ENCODE measurements at places on chromosomes 6 and 20.
A peak's percentile ranks its signal among the peaks of the same experiment; 100 is the strongest.

DNA sequence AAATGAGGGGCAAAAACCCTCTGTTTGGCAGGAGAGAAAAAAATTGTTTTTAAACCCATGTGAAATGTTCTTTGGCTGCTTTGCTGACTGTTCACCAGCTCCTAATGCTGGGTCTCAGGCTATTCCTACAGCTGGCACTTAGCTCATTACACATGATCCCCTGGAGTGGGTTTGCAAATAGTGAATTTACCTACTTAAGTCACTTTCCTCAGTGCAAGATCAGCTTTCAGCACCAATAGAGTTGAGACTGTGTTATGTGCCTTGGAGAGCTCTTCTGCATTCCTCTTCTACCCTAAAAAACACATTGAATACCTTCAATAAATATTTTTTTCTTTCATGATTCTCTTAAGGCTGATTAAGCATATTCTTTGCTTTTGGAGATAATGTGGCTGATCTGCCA, 58.4 kb upstream of the PRDM1 start:
- no peak for DNase-seq

- no peak for DNase-seq
These were observed 46.7 kb downstream of the MAP1LC3A start for GRCh38 chr20:34604980-34605788.

DNA sequence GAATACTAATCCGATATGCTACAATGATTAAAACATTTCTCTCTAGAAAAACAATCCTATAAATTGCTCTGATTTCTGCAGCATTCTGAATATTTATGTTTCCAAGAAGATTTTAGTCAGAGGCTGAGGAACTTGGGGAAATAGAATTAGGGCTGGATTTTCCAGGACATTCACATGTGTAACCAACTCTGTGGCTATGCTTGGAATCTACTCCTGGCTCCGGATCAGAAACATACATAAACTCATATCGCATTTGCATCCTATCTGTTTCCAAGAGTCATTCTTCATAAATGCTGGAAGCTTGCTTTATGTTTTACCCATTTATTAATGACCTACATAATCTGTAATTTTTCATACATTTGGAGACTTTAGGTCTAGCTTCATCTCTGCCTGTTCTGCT, 459.9 kb upstream of the MARCKS start:
- DNase-seq = no peak

DNA sequence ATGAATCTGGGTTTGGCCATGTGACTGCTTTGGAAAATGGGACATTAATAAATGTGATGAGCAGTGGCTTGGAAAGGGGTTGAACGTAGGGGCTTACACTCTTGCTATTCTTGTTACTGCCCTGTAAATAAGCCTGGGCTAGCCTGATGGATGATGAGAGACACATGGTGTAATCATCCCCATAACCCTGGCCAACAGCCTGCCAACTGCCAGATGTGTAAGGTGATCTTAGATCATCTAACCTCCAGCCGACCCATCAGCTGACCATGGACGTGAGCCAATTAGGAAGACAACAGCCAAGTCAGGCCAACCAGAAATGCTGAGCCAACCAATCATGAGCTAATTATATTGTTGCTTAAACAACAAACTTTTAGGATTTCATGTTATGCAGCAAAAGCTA, 25.2 kb downstream of the FBXO30 start:
- no peak for DNase-seq

GRCh38 chr6:51717477-51717876, 369.9 kb downstream of the PKHD1 start:
- DNase-seq = no peak

- no peak for DNase-seq
These were observed 151.7 kb downstream of the TMEM200A start for GRCh38 chr6:130517444-130517931.

DNA sequence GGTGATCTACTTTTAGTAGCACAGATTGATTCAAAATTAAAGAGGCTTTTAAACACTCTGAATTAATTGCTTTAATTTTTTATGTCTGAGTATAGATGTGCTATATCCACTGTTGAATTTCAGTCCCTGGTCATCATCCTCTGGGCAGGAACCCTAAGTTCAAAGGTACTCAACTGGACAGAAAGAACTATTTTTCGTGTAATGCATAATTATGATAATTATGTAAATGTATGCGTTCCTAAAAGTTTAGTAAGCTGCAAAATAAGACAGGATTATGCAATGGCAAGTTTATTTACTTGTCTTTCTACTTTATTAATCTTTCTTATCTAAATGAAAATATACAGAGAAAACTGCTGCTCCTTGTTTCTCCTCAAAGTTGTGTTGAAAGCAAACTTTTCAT, 690.1 kb upstream of the MAN1A1 start:
- DNase-seq = no peak

DNA sequence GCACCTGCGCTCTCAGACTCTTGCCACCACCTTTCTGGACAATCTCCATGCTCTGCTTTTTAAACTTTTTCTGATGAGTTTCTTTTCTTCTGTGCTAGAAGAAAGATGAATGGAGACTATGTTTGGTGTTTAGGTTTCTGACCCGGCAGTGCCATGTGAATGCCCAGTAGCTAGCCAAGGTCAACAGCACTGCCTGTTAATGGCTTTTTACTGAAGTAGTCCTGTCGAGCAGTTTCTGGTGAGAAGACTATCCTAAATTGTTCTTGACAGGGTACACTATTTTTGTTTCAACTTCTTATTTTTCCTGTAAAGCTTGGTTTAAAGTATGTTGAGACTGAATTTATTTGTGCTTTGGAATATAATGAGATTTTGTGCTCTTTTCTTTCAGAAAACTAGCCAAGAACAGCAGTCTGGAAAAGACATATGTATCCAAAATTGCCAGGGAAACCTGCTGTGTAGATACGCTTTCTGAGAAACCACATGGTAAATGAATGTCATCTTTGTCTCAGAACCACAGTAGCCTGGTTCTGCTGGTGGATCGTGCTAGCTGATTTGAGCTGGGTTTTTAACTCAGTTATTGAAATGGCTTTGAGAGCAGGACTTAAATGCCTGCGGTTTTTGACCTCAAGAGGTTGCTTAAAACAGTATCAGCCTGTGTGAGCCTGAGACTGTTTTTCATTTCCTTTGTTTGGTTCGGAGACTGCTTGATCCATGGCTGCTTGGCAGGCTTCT, 48.1 kb downstream of the KCNS1 start:
- peak; percentile 37 for DNase-seq

DNA sequence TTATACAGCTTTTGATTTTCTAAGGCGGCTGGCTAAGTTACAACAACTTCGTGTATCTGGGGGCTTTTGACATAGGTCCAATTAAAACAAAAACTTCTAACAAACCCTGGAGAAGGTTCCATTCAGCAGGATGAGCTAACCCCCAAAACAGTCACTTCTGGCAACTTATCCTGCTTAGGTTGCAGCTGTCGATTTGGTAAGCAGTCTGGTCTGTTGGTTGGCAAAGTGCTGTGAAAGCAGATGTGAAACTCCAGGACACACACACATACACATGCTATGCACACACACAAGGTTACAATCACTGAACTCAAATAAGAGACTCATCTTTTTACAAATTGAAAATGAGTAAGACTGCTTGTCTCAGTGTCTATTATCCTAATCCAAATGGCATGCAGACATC, 119.0 kb upstream of the STMND1 start:
- no peak for DNase-seq

GRCh38 chr20:57265997-57266290, 497 bp downstream of the BMP7 start:
- DNase-seq = no peak

GRCh38 chr6:158253248-158253647, 59.0 kb upstream of the TULP4 start:
- DNase-seq = no peak

GRCh38 chr6:3644739-3645012, 106.8 kb downstream of the PXDC1 start:
- DNase-seq = no peak

DNA sequence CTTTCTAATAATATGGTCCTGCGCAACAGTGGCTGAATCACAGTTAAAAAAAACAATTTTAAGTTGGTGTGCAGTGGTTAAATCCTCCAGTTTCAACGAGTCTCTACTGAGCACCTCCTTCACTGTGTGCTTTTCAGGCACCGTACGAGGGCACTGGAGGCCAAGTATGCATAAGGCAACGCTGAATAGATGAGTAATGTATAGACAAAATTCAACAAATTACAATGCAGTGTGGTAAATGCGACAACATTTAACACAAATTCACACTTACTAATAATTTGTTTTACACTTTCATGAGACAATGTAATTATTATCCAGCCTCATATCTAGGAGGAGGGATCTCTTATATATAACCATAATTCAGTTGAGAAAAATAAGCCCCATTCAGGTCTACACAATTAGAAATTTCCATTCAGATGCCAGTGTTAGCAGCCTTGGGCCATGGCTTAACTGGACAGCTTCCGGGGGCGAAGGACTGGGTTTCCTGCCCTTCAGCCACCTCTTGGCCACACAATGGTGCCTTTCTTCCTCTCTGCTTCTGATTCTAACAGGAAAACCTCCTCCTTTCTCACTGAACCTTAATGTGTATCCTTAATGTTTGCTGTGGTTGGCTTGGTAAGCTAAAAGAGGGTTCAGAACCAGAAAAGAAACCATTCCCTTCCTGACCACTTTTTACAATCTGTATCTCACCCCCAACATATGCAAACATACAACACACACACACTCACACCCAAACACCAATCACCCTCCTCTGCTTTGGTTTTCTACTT, 51.9 kb downstream of the B4GALT5 start:
- DNase-seq = no peak

GRCh38 chr6:19472153-19472552, 365.0 kb upstream of the ID4 start:
- no peak for DNase-seq

DNA sequence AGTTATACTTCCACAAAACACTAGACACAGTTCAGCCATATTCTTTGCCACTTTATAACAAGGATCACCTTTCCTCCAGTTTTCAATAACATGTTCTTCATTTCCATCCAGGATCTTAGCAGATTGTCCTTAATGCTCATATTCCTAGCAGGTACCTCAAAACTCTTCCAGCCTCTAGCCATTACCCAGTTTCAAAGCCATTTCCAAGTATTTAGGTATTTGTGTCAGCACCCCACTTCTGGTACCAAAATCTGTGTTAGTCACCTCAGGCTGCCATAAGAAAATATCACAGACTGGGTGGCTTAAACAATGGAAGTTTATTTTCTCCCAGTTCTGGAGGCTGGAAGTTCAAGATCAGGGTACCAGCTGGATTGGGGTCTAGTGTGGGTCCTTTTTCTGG, 23.2 kb upstream of the SLC22A23 start:
- no peak for DNase-seq

- DNase-seq = no peak
These were observed 227.2 kb downstream of the TMEM242 start for GRCh38 chr6:157096105-157096504.

GRCh38 chr6:45590226-45590625, 212.5 kb upstream of the SUPT3H start:
- DNase-seq = no peak

GRCh38 chr20:46558511-46558959, 8.1 kb upstream of the OCSTAMP start:
- DNase-seq = no peak

DNA sequence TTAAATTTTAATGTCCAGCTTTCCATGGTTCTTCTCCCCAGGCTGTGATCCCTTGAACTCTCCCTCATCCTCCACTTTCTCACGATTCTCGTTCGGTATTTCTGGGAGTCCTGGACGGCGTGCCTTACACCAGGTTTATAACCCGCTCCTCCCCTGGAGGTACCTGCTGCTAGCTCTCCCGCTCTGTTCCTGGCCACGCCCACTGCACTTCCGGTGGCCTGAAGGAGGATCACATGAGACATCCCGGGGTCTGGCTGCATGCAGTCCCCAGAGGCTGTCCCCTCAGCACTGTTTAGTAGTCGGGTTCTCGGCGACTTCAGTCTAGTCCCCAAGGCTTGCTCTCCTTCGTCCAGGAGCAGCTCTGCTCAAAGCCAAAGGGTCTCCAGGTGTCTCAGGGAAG, 28.4 kb upstream of the GCLC start:
- no peak for DNase-seq

GRCh38 chr6:33185190-33185589, 7.1 kb downstream of the COL11A2 start:
- DNase-seq = no peak

DNA sequence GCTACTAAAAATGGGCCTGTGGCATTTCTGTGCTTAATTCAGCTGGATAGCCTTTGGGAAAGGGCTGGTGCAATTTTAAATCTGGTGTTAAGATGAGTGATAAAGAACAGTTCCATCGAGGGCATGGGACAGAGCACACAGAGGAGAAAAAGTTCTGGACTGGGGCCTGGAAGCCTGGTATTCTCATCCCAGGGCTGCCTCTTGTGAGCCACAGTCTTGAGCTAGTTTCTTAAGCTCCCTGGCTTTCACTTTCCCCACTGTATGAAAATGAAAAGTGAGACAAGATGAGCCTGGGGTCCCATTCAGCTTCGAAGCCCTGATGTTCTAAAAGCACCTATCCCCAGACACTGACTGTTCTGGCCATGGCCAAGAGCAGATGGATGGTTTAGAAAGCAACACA, 14.3 kb upstream of the LAMA4 start:
- no peak for DNase-seq

DNA sequence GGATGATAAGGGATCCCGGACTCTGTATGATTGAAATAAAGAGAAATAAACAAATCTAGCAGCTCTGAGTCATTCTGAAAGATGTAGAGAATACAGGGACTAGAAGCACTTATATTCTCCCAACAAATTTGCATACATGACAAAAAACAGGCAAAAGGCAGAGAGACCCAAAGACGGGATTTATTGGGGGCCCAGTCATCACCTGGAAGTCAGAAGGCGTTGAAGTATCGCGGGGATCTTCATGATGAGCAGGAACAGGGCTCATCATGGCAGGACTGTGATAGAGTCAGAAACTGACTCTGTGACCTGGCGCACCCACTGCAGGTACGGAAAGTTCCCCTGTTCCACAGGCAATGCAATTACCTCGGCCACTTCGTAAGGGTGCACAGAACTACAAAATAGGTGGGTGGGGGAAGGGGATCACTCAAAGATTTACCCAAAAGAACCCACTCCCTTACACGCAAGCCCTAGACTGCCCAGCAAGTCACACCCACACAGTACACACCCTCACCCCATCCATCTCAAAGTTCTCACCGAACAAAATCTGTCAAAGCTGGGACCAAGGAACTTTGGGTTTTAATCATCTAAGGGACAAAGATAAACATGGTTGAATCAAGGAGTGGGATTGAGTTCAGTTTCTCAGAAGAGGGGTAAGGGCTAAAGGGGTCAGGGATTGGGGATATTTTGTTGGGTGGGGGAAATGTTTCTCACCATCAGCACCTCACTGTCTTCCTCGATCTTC, 1.4 kb downstream of the CUTA start:
- DNase-seq = no peak

GRCh38 chr6:36145495-36145894, 15.2 kb downstream of the MAPK13 start:
- no peak for DNase-seq

DNA sequence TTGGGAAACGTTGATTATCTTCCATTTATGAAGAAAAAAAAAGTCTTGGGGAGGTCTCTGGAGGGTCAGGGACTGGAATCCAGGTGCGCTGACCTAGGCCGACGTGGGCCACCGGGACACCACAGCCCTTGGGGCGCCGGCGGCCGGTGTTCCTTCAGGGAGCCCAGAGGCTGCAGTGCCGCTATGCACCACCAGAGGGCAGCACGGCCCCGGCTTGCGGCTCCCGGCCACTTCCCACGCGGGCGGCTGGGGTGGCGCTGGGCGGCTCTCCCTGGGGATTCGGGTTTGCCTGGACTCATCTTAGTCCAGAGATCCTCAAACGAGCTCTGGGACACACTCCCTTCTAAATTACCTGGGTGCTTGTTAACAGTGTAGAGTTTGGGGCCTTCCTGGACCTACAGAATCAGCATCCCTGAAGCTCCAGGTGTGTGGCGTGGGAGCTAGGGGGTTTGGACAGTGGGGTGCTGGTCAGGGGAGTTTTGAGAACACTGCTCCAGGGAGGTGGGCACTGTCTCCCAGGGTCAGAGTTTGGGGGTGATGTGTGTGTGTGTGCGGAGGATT, 23.0 kb upstream of the GTSF1L start:
- no peak for DNase-seq
